NCI-H2081 (cell line): ENCODE measurements at places on chromosomes 4 and X.

DNA sequence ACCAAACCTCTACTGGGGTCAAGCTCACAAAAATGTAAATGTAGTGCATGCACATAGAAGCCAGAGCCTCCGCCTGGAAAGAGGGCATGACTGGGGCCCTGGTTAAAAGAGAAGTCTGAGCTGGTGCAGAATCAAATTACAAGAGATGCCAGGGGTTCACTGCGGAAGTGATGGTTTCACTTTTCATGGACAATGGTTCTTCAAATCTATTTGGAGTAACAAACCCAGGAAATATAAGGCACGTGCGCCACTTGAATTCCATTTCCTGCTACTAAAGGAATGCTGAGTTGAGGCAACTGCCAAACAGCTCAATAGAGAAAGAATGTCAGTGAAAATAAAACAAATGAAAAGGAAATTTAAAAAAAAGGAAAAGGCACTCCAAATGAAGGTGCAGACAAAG, 79.8 kb downstream of the FUNDC1 start:
- DNase-seq = no peak

- no peak for DNase-seq
Observed at GRCh38 chrX:130174937-130175336, 3.2 kb downstream of the RAB33A start.

DNA sequence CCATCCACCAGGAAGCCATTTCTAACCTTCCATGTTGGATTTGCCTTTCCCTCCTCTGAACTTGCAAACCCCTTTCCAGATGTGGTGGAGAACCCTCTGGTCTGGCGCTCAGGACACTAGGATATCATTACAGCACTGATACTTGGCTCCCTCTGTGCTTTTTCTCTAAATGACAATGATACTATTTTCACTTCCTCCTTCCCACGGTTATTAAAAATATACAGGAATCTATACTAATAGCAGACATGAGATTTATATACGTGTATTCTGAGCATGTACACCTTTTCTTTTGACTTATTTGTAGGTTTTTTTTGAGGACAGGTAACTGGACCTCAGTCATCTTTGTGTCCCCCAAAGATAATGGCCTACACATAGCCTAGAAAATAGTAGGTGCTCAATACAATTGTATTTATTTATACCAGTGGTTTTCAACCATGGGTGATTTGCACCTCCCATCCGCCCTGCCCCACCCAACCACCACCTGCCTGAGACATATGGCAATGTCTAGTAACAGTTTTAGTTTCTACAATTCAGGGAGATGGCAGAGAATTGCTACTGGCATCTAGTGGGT, 60.4 kb upstream of the PLAC8 start:
- no peak for DNase-seq

DNA sequence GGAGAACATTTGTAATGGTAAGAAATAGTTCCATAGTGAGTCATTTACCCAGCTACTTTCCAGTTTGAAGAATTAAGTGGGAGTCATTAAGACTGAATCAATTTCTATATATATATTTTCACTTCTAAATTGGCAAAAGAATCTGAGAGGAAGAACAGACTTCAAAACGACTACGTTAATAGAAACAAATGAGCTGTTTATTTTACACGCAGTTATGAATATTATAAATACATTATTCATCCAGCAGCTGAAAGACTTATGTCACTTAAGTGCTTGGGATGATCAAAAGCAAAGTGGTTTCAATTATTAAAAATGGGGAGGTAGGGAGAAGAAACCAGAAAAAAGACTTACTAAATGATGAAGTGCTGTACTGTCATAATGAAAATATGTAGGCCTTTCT, 260.5 kb upstream of the DDX53 start:
- DNase-seq = no peak

DNA sequence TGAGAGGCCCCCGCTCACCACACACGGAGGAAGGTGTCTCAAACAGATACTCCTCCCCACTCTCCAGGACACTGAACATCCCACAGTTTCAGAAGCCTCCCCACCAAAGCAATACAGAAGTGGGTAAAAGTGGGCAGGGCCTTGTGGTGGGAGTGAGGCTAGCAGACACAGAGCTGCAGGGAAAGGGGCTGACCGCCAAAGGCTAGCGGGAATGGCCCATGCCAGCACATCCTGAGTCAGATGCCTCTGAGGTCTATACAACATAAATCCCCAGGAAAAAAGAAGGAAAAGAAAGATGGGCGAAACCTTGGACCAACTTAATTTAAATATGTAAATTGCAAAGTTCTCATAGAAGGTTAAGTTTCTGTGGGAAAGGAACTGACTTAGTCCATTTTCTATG, 21.9 kb upstream of the ARHGAP10 start:
- no peak for DNase-seq
